ENCODE measurements at places on chromosomes 2 and 18.

DNA sequence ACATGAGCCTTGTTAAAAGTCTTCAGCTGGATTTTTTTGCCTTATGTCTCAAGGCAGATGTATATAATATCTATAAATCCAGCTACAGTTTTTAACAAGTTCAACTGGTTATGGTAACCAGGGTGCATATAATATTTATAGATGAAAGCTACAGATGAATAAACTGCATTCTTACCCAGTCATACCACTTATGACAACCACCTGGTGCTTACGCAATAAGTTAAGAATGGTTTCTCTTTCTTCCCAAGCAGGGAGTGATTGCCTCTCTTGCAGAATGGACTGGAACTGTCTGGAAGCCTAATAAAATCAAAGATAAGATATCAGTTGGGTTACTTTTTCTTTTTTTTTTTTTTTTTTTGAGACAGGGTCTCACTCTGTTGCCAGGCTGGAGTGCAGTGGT is 19.6 kb downstream of the DHX57 start:
- no peak for DNase-seq

- DNase-seq: no peak
Observed at GRCh38 chr2:144111437-144111836, 408.5 kb downstream of the ZEB2 start.

GRCh38 chr2:120817136-120817955 is 81.7 kb downstream of the GLI2 start:
- no peak for DNase-seq

DNA sequence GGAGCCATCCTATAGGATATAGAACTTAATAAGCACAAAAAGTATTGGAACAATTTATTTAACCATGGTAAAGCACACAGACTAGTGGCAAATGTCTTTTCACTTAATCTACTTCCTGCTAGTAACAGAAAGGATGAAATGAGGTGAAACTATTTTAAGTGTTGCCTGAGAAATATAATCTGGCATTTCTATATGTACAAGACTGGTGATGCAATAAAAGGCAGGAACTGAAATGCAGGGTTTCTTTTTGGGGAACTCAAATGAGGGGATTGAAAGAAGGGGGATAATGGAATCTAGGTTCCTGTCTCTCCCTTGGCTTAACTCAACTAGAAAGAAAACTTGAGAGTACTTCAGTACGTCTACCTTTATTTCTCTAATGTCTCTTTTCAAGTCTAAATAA is 122.3 kb downstream of the MEMO1 start:
- DNase-seq: no peak
